ENCODE measurements at places on chromosomes 3 and 15. TPM values are rescaled to one million over a fixed set of nuclear protein-coding genes. Genes with fewer than 3 reads are reported as not detected.

GALNT15 gene
- not detected for total RNA-seq

- H3K36me3 ChIP-seq: no peaks in the 10 kb centered on the region
- DNase-seq: no peak
- H3K27me3 ChIP-seq: no peaks in the 10 kb centered on the region
- no peaks in the 10 kb centered on the region for H3K4me1 ChIP-seq
- H3K4me3 ChIP-seq: no peak overlapping the region
These were observed 254.7 kb downstream of the EDEM1 start for GRCh38 chr3:5442106-5442785.

- H3K27ac ChIP-seq: no peak overlapping the region
- H3K4me3 ChIP-seq: no peak overlapping the region
- H3K36me3 ChIP-seq: peaks cover 36% of the 10 kb centered on the region
- no peaks in the 10 kb centered on the region for H3K4me1 ChIP-seq
- peak; percentile 72 for DNase-seq
- no peaks in the 10 kb centered on the region for H3K27me3 ChIP-seq
These were observed 26.0 kb upstream of the GNB5 start for GRCh38 chr15:52217186-52217585.

- no peaks in the 10 kb centered on the region for H3K4me1 ChIP-seq
- no peaks in the 10 kb centered on the region for H3K27me3 ChIP-seq
- H3K36me3 ChIP-seq: no peaks in the 10 kb centered on the region
- no peak overlapping the region for H3K4me3 ChIP-seq
- H3K27ac ChIP-seq: no peak overlapping the region
These were observed 107.3 kb downstream of the MINAR1 start for GRCh38 chr15:79539401-79539800.

DNA sequence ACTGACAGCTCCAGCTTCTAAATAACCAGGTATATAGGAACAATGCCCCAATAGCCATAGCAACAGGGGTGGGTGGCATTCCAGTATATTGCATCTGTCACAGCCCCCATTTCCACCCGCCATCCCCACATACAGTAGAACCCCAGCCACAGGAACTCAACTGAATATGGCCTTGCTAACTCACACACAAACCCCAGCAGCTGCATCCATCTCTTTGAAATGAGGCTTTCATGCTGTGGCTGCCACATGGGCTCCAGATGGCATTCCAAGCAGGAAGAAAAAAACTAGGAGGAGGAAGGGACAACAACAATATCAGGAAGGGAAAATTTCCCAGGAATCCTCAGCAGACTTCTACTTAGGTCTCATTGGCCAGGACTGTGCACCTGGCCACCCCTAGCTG lies 54.6 kb downstream of the CCR3 start:
- H3K4me1 ChIP-seq: no peaks in the 10 kb centered on the region
- H3K4me3 ChIP-seq: no peak overlapping the region
- H3K36me3 ChIP-seq: no peaks in the 10 kb centered on the region
- no peaks in the 10 kb centered on the region for H3K27me3 ChIP-seq

ZNF385D gene
- total RNA-seq: 11.2 TPM
